ENCODE measurements at places on chromosomes 12 and 14.

- DNase-seq, result peak; percentile 40
Observed at GRCh38 chr14:69483765-69484443, 624 bp upstream of the PLEKHD1 start.

DNA sequence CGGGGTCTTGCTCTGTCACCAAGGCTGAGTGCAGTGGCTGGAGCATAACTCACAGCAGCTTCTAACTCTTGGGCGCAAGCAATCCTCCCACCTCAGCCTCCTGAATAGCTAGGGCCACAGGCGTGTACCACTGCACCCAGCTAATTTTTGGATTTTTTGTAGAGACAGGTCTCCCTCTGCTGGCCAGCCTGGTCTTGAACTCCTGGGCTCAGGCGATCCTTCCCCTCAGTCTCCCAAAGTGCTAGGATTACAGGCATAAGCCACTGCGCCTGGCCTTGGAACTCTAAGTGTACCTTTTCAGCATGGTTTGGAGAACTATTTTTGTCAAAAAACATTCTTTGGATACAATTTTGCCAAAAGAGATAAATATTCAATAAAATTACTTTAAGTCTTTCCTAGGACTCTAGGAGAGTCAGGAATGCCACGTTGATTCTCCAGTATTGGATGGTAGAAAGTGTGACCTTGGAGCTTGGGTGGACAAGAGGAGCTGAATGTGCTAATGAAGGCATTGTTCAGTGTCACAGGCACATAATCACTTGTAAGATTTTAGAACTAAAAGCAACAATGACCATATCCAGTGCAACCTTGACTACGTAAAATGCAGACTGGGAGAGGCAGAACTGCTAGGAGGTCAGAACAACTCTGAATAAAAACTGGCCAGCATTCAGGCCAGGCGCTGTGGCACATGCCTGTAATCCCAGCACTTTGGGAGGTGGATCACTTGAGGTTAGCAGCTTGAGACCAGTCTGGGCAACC, 2.8 kb downstream of the SRSF9 start:
- DNase-seq, result peak; percentile 52

DNA sequence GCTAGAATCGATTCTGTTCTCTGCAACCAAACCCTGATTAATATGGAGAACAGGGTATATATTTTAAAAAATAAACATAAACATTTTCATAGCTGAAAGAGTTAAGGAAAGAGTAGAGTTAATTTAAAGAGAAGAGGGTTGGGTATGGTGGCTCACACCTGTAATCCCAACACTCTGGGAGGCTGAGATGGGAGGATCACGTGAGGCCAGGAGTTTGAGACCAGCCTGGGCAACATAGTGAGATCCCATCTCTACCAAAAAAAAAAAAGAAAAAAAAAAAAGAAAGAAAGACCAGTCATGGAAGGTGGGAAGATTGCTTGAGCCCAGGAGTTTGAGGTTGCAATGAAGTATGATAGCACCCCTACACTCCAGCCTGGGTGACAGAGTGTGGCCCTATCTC, 25.5 kb downstream of the GTSF1 start:
- DNase-seq, result no peak

DNA sequence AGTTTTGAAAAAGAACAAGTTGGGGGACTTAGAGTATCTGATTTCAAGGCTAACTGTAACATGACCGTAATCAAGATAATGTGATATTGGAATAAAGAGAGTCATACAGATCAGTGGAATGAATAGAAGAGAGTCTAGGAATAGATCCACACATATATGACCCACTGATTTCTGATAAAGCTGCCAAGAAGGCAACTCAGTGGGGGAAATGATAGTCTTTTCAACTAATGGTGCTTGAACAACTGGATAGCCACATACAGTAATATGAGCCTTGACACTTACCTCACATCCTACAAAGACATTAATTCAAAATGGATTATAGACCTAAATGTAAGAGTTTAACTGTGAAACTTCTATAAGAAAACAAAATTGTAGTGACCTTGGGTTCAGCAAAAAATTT, 3.8 kb downstream of the PRKCH start:
- no peak for DNase-seq

DNA sequence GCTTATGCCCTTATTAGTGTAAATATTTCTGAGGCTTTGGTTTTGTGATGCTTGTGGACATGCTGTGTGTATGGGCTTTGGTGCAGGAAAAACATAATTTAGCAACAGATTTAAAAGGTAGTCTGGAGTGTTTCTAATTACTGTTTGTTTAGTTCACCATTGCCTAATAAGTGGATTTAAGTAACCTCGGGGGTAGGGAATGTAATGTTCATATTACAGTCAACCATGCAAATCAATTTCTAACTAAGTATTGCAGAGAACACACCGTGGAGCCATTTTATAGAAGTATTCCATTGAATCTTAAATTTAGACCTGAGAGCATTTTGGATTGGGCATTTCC, 53.5 kb downstream of the ANO6 start:
- no peak for DNase-seq

GRCh38 chr14:37147310-37147880, 25.0 kb downstream of the SLC25A21 start:
- no peak for DNase-seq

DNA sequence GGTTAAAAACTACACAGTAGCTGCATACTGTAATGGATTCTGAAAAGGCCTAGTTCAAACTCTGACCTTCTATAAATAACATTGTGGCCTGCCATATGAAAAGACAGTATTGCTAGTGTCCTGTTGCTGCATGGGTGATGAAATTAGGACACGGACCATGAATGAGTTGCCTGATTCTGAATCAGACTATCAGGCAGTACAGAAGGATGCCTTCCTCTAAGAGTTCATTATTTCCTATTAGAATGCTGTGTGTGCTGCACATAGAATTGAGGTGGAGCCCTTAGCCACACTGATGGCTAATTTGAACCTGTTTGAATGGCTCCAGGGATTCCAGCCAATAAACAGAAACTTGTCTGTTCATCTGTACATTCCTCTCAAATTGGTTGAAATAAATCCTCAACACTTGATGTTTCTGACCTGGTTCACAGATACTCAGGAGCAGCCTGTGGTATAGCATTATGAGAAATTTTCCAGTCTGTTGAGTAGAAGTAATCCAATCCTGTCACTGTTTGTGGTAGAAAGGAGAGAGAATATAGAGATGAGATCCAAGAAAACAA, 483.2 kb downstream of the APAF1 start:
- no peak for DNase-seq

GRCh38 chr14:60249321-60250256, 568 bp downstream of the PPM1A start:
- peak; percentile 72 for DNase-seq

DNA sequence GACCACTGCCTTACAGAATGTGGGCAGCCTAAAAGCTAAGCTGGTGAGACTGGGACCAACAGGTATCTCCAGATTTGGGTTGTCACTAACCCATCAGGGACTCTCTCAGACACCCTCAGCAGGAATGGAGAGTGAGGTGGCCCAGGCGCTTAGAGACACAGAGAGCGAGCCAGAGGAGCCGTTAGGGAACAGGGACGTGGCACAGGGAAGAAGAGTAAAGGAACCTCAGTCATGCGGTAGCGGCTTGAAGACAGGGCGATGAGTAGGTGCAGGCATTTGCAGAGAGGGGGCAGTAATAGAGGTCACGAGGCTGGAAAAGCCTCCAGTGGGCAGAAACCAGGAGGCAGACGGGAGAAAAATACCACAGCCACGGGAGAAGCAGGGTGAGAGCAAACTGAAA, 158.0 kb upstream of the CCND2 start:
- no peak for DNase-seq

GRCh38 chr14:51849097-51849496, 11.3 kb upstream of the GNG2 start:
- no peak for DNase-seq

DNA sequence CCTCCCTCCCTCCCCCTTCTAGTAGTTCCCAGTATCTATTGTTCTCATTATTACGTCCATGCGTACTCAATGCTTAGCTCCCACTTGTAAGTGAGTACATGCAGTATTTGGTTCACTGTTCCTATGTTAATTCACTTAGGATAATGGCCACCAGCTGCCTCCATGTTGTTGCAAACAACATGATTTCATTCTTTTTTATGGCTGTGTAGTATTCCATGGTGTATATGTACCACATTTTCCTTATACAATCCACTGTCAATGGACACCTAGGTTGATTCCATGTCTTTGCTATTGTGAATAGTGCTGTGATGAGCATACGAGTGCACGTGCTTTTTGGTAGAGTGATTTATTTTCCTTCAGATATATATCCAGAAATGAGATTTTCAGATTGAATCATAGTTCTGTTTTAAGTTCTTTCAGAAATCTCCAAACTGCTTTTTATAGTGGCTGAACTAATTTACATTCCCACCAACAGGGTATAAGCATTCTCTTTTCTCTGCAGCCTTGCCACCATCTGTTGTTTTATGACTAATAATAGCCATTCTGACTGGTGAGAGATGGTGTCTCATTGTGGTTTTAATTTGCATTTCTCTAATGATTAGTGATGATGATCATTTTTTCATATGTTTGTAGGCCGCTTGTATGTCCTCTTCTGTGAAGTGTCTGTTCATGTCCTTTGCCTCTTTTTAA, 17.9 kb upstream of the CLEC7A start:
- no peak for DNase-seq

GRCh38 chr12:65518771-65519170, 240.3 kb downstream of the MSRB3 start:
- no peak for DNase-seq

Measured in SHP77 (cell line).